ENCODE measurements at places on chromosomes 4 and X.

DNA sequence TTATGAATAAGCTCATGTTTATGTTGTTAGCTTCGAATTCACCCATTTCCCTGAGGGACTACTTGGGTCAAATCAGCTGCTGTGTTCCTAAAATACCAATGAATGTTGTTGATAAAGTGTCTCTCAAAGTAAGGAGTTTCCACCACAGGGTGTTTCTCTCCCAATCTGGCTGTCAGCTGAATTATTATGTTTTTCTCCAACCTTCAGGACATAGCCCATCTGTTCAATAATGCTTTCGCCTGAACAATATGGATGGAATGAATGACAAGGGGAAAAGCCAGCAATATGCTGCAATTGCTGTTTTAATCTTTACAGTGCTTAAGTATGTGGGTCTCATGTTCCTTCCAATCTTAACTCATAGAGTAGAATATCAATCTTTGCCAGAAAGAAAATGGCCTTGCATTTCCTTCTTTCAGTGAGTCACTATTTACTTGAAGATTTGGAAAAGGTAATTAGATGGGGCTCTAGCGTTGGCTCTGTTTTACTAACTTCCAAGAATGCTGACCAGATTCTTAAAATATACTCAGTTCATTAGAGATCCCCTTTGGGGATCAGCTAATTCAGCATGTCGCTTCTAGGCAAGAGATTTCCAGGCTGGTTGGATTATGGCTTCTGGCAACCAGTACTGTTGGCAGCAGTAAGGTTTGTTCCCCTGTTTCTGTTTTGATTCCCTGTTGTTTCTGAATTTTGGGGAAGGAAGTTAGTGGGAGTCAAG lies 410.5 kb downstream of the PPP3CA start:
- no peak for ATAC-seq

DNA sequence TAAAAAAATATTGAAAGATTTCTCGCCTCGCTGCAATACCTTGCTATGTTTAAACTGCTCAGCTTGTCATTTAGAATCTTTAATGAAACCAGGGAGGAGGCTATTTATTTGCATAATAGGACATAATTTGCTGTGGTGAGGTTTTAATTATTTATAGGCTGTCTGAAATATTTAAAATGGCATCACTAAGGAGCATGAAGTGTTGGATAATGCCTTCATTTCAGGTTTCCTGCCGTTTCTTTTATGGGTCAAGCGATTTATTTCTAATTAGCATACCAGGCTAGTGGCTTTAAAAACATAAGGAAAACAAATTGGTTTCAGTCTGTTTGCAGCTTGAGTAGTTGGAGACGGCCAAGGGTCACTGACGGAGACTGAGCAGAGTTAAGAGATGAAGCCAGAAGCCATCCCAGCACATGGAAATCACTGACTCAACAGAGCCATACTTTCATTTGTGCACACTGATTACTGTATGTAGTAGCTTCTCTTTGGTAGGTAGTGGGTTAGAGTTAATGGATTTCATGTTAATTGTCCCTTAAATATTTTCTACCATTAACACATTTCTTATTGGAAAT lies 1962.4 kb upstream of the TENM3 start:
- no peak for ATAC-seq

- ATAC-seq = peak; percentile 63
These were observed 201.4 kb downstream of the CCNG2 start for GRCh38 chr4:77358315-77358928.

DNA sequence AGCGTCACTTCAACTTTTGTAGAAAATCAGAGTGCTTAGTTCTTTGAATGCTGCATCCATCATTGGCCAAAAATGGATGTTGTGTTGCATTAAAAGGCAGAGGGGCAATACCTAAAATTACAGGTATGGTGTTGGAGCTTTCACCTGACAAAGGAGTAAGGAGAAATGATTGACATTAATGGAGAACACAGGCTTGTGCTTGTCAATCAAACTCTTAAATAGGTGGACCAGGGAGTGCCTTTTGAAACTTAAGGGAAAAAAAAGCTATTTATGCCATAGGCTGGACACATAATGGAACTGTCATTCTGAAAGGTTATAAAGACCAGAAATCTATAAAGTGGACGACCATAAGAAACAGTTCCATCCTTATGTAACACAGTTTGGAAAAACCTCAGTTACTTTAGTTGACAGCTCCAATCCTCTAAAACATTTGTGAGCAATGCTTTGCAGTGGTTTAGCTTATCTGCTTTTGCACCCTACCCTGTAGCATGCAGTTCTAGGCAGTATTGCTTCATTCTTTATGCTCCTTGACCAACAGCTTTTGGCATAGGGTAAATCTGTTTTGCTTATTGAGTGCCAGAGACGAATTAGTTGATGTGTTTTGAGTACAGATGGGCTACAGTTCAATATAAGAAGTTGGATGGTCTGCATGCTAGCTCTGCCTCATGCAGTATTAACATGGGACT lies 2.4 kb downstream of the HADH start:
- no peak for ATAC-seq

DNA sequence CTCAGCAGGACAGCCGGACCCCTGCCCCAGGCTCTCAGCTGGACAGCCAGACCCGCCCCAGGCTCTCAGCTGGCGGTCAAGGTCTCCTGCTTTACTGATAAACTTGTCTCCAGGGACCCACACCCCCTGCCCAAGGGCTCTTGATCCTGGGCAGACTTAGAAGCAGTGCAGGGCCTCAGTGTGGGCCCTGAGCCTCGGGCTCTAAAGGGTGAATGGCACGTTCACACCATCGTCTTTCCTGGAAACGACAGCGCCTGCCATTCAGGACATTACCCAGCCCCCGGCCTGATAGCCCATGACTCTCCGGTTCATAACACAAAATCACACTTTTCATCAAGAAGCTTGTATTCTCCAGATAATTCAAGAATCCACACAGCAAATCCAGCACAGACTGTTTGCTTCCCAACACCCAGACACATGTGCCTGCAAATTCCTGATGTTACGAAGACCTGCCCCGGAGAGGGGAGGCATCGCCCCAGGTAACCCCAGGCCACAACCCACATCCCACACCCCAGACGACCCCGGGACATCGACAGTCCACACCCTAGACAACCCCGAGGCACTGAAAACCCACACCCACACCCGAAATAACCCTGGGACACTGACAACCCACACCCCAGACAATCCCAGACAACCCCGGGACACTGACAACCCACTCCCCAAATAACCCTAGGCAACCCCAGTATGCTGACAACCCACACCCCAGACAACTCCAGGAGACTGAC lies 136.8 kb downstream of the FAM53A start:
- no peak for ATAC-seq

- ATAC-seq = no peak
These were observed 176.2 kb upstream of the MAOA start for GRCh38 chrX:43479850-43480249.

DNA sequence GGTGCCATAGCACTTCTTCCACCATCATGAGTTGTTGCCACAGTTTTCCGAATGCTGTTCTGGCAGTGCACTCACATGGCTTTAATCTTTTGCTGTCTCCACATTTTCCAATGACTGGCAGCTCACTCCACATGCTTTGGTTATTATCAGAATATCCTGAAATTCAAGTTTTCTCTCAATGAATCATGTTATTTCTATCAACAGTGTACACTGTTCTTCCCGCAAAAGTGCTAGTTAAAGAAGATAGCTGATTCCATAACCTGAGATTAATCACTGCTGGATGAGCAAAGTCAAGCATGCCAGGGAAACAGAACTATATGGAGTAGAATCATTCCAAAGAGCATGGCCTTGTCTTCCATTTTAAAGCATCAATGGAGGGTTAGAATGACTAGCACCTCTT lies 14.6 kb upstream of the IL13RA2 start:
- no peak for ATAC-seq

DNA sequence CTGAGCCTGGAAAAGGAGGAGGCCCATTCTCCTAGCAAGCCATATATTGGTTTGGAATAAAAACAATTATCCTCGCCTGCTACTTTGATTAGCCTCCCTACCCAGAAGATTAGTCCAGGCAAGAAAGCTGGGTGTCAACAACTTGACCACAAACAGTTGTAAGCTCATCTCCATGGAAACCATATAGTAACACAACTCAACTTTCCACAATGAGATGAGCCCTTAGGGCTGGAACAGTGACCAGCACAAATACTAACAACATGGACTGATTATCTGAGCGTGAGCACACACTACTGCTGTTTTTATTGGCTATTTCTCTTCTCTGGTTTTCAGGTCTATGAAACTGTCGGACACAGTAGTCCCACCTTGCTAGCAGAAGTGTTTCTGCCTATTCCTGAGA lies 80.8 kb downstream of the CC2D2A start:
- no peak for ATAC-seq
